Smooth muscle cell of the pulmonary artery (primary cell): ENCODE measurements at places on chromosomes 13 and 19. TPM values are rescaled to one million over a fixed set of nuclear protein-coding genes. Genes with fewer than 3 reads are reported as not detected.

Gene TNFSF9
- 0.26 and 0.99 TPM in 2 replicates for total RNA-seq

Gene CGB1
- not detected in 2 replicates for total RNA-seq

Gene MAST1
- 0.07 and 0.36 TPM in 2 replicates for total RNA-seq

Gene BCKDHA
- total RNA-seq, result 52.6 and 61.1 TPM in 2 replicates

Gene SYCN
- total RNA-seq, result not detected in 2 replicates

Gene PROZ
- not detected in 2 replicates for total RNA-seq

Gene OVOL3
- total RNA-seq, result not detected in 2 replicates

Gene ERICH6B
- total RNA-seq, result not detected in 2 replicates

Gene KHSRP
- total RNA-seq, result 145 and 152 TPM in 2 replicates

Gene WDR62
- 1.7 and 2.3 TPM in 2 replicates for total RNA-seq

Gene TNFAIP8L1
- total RNA-seq, result 2.0 and 2.1 TPM in 2 replicates

Gene ZNF730
- total RNA-seq, result 0.17 and 0.26 TPM in 2 replicates

Gene AMER2
- total RNA-seq, result not detected in 2 replicates

Gene ZNF723
- not detected in 2 replicates for total RNA-seq

Gene BEST2
- total RNA-seq, result not detected in 2 replicates

Gene CKM
- total RNA-seq, result not detected in 2 replicates

Gene C5AR2
- total RNA-seq, result 0.07 and 0.17 TPM in 2 replicates

Gene SLC1A6
- total RNA-seq, result not detected in 2 replicates

Gene CEACAM7
- total RNA-seq, result not detected in 2 replicates

Gene LRRC63
- total RNA-seq, result 0.20 TPM in 1 of 2 replicates, not detected in the other

Gene SYDE1
- 42.7 and 48.6 TPM in 2 replicates for total RNA-seq

Gene EBI3
- 0.10 TPM in 1 of 2 replicates, not detected in the other for total RNA-seq

Gene GDF15
- total RNA-seq, result 78.5 and 124 TPM in 2 replicates
